ENCODE measurements at places on chromosomes 12 and 14.
A peak's percentile ranks its signal among the peaks of the same experiment; 100 is the strongest.

- DNase-seq = no peak
These were observed 25.9 kb downstream of the NOC4L start for GRCh38 chr12:132170094-132170636.

- DNase-seq = no peak
These were observed 21.8 kb downstream of the VASH1 start for GRCh38 chr14:76782885-76783566.

- no peak for DNase-seq
These were observed 21.2 kb upstream of the RNASE12 start for GRCh38 chr14:20612403-20612802.

DNA sequence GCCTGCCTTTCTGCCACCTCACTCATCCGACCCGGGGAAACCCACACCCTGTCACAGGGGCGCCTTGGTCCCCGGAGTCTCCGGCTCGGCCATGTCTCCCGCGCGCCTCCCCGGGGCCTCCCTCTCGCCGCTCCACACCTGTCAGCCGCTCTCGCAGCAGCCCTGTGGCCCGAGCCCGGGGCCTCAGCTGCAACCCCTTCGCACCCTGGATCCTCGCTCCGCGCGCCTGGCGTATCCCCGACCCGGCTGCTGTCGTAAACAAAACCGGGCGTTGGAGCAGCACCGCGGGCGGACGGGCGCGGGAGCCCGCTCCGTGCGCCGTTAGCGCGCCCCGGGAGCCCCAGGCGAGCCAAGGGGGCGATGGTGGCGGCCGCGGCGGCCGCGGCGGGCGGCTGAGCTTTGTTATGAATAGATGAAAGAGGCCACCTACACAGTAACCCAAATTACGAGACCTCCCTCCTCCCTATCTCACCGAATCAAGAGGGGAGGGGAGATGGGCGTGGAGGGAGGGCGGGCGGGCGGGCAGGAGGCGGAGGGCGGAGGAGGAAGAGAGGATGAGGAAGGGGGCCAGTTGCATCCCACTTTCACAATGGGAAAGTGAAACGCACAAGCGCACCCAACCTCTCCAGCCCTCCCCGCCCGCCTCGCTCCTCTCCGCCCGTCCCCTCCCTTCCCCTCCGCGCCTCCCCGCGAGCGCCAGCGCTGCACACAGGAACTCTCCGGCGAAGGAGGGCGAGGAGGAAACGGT lies at the start of gene PLXNC1:
Gene PLXNC1, plus strand, starts transcription at position 587 of the 748 bp plus-strand sequence. CDS start 395 bp downstream, outside the sequence.
- DNase-seq = peak; percentile 71

- DNase-seq = no peak
These were observed 10.1 kb downstream of the PDE6H start for GRCh38 chr12:14982991-14983390.

GRCh38 chr14:87282266-87282665 lies 710.7 kb downstream of the GALC start:
- no peak for DNase-seq

DNA sequence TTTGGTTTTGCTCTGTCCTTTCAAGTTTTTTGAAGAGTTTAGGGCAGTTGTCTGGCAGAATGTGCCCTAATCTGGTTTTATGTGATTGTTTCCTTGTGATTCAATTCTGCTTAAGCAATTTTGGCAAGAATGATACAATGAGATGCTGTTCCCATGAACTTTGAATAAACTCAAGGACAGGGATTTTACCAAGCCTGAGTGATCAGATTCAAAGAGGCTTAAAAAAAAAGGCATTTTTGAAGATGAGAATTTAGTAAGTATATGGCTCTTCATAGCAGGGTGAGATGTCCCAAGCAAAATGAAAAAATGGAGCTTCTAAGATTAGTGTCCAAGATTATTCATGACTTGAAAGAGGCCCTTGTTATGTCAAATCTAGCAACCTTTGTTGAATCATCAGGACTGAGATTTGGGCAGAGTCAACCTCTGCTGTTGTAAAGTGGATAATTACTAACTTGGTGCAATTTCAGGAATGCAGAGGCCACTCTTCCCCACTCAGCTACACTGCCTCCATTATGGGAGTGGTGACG lies 180.6 kb upstream of the NUDT4 start:
- DNase-seq = no peak

DNA sequence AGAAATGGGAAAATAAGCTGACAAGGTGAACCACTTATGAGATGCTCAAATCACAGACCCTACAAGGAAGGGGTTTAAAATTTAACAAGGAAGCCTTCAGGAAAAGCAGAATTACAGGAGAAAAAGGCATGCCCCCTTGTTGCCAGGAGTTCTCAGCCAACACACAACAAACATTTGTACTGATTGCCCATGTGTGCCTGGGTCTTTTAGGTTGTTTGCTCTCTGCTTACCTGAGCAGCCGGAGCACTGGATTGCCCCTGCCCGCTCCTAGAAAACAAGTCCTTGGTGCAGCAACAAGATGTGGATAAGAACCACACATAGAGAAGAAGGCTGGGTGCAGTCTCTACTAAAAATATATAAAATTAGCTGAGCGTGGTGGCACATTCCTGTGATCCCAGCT lies 3.4 kb downstream of the DRAM1 start:
- no peak for DNase-seq

- no peak for DNase-seq
These were observed 82.6 kb upstream of the PTPRB start for GRCh38 chr12:70719672-70720420.

DNA sequence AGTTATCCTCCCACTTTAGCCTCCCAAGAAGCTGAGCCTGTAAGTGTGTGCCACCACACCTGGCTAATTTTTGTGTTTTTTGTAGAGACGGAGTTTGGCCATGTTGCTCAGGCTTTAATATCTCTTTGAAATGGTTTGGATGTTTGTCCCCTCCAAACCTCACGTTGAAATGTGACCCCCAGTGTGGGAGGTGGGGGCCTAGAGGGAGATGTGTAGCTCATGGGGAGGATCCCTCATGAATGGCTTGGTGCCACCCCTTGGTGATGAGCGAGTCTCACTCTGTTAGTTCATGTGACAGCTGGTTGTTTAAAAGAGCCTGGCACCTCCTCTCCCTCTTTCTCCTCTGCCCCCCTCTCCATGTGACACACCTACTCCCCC lies 23.6 kb upstream of the TTC7B start:
- DNase-seq = no peak

- no peak for DNase-seq
These were observed 46.8 kb upstream of the GPATCH2L start for GRCh38 chr14:76104802-76105355.

DNA sequence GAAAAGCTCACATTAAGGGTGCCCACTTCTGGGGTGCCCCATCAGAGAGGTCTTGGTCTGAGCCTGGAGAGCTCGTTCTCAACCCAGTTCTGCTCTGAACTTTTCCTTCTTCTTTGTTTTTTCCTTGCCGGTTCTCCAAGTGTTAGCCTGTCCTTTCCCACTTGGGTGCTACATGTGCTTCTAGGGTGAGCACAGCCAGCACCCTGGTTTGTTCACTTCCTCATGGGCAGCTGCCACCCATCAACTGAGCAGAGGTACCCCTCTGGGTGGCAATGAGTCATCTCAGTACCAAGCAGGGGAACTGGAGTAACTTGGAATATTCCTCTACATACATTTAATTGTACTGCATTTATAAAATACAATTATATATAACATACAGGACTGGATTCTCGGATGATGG lies 3.9 kb upstream of the SYNE3 start:
- no peak for DNase-seq

GRCh38 chr14:38808734-38809455 lies 294.1 kb downstream of the SEC23A start:
- DNase-seq = no peak

GRCh38 chr14:85175556-85175955 lies 354.4 kb upstream of the FLRT2 start:
- no peak for DNase-seq

DNA sequence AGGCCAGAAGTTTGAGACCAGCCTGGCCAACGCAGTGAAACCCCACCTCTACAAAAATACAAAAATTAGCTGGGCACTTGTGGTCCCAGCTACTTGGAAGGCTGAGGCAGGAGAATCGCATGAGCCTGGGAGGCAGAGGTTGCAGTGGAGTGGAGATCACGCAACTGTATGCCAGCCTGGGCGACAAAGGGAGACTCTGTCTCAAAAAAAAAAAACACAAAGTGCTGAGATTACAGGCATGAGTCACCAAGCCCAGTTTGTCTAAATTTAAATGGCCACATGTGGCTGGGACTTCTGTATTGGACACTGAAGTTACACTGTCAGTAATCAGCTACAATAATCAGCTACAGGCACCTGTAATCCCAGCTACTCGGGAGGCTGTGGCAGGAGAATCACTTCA lies 100.9 kb upstream of the AEBP2 start:
- DNase-seq = no peak

- no peak for DNase-seq
These were observed 83.4 kb downstream of the GTF2A1 start for GRCh38 chr14:81137316-81137715.

DNA sequence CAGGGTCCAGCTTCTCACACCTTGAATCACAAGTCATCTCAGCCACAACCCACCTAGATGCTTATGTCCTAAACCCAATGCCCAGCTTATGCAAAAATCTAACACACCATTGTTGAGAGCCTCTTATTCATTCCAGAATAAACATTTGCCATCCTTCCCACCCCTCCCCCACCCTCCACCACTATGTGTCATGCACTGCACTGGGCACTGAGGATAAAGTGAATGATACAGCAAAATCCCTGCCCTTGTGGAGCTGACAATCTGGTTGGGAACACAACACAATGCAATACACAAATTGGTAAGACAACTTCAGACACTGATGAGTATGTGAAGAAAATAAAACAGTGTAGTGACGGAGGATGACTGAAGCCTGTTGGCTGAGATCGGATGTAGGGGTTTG lies 1.4 kb upstream of the GLTP start:
- DNase-seq = no peak

GRCh38 chr12:70403826-70404225 lies 37.7 kb downstream of the KCNMB4 start:
- no peak for DNase-seq

DNA sequence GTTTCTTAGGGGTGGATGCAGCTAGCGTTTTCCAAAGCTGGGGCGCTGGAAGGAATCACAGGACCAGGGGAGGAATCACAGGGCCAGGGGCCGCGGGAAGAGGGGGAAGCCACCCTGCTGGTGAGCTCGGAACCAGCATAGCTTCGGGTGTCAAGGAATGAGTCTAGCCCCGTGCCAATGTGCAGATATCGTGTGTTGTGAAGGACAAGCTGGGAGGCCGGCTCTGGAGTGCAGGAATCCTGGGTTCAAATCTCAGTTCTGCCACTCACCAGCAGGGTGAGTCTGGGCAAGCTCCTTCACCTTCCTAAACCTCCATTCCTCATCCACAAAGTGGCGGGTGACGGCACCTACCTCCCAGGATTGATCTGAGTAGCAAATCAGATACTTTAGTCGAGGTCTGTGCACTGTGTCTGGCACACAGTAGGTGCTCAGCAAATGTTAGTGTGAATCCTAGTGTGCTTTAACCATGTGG lies 53.6 kb upstream of the RIN3 start:
- DNase-seq = no peak

DNA sequence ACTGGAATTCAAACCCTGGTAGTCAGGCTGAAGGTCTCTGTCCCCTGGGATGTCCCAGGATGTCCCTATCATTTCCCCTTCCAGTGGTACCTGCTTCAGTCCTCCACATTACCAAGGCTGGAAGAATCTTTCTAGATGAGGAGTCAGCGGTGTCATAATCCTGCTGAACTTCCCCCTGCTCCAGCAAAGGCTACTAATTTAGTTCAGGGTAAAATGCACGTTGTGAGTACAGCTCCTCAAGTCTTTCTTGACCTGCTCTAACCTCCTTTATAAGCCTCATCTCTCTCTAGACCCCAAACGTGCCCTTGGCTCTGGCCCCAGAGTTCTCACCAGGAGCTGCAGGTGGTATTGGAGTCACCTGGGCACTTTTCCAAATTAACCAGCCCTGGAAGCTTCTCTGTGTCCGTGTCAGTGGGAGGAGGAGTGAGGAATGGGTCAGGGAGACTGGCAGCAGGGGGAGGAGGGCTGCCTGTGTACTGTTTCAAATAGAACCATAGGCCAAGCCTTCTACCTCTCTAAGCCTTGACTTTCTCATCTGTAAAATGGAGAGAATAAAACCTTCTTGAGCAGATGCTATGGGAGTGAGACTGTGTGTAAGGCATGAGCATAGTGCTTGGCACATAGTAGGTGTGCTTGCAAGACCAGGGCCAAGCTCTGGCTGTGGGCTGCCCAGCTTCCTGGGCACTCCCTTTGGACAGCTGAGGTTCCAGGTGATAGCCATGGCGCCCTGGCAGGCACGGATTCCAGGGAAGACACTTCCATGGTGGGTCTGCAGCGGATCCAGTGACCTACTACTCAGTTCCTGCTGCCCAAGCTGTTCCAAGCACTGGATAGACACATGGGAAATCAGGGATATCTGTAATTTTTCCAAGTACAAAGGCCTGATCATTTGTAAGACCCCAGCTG lies 24.5 kb downstream of the ASB2 start:
- no peak for DNase-seq

Data from activated B cell treated with CpG ODN at 0.5 μM for 24 hours (primary cell).